ENCODE measurements at places on chromosomes 13 and 19.

GRCh38 chr19:33156334-33156733 lies 24.4 kb downstream of the WDR88 start:
- DNase-seq: no peak

DNA sequence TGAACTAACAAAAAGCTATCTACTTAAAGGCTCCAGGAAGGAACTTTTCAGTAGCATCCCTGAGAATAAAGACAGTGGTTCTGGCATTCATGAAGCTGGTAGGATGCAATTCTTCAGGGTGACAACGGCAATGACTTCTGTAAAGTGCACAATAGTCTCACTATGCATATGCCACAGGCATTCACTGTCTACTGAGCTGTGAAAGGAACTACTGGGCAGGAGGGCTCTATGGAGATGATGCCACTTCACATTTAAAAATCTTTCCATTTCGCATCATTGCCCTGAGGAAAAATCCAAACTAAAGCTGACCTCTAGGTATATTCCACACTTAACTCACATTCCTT lies 2020.6 kb upstream of the PCDH20 start:
- DNase-seq: no peak

- DNase-seq: no peak
Observed at GRCh38 chr13:44132710-44133109, 240.9 kb upstream of the SERP2 start.

GRCh38 chr13:44306371-44307192 lies 67.0 kb upstream of the SERP2 start:
- peak; percentile 51 for DNase-seq

- no peak for DNase-seq
Observed at GRCh38 chr19:43729919-43730318, 14.0 kb downstream of the IRGC start.

DNA sequence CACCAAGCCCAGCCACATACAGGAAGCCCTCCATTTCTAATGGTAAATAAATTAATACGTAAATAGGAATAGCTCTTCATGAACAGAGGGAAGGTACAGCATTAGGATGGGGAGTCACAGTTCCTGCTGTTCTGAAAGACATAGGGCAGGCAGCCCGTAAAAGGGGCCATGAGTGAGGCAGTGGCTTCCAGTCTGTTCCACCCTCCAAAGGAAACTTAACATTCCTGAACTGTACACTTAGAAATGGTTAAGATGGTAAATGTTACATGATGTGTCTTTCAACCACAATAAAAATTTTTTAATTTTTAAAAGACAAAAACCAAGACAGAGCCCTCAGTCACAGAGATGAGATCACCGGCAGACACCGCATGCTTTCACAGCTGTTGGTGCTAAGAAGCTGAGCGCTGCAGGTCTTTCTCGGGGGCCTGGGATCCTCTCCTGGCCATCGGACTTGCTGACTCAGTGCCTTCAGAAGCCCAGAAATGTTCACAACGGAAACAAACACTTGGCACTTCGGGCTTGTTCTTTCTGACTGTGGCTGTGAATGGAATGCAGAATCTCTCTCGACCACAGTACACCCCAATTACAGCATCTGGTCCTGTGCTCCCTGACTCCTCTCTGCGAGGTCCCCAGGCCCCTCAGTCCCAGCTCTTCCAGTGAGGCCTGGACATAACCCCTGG lies 36.4 kb downstream of the EPS15L1 start:
- DNase-seq: no peak

- DNase-seq: no peak
Observed at GRCh38 chr19:48023011-48023410, 20.9 kb downstream of the CABP5 start.

DNA sequence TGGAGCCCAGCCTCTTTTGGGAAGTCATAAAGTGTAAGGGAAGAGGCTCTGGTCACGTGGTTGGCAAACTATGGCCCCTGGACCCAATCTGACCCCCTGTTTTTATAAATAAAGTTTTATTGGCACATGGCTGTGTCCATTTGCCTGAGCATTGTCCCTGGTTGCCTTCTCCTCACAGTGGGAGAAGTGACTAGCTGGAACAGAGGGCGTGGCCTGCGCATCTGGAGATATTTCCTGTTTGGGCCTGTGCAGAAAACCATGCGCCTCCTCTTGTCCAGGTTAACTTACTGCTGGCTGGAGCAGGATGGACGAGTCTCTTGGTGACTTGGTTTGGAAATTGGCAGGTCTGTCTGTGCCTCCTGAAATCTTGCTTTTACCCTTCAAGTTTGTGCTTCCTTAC lies 48.3 kb downstream of the KDM4B start:
- no peak for DNase-seq

GRCh38 chr19:57802269-57802668 lies 12.4 kb downstream of the ZNF552 start:
- no peak for DNase-seq

GRCh38 chr13:30143666-30144400 lies 163.5 kb downstream of the KATNAL1 start:
- no peak for DNase-seq

GRCh38 chr19:409516-410242 lies 732 bp upstream of the C2CD4C start:
- DNase-seq: peak; percentile 35

GRCh38 chr19:41570639-41571112 lies 5.3 kb upstream of the CEACAM21 start:
- peak; percentile 72 for DNase-seq

- no peak for DNase-seq
Observed at GRCh38 chr13:76723551-76724232, 162.5 kb downstream of the KCTD12 start.

GRCh38 chr19:18231775-18232174 lies 5.5 kb upstream of the PDE4C start:
- no peak for DNase-seq

DNA sequence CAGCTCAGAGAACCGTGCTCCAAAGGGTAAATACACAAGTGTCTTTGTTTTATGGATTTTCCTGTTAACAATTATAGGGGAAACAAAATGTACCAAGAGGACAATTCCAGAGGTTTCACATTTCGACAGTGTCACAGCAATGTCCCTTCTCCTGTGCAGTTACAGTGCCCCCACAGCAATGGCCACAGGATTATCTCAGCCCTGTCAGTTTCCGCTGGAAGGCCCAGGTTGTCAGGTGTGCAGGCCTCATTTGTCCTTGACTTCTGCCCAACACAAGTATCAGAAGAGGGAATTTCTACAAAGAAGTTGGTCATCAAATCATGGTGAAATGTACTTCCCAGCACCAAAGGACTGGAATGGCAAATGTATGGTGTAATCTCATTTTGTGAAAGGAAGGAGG lies 11.2 kb upstream of the N4BP2L2 start:
- DNase-seq: no peak

GRCh38 chr19:13297023-13297422 lies 146.8 kb downstream of the IER2 start:
- DNase-seq: no peak

DNA sequence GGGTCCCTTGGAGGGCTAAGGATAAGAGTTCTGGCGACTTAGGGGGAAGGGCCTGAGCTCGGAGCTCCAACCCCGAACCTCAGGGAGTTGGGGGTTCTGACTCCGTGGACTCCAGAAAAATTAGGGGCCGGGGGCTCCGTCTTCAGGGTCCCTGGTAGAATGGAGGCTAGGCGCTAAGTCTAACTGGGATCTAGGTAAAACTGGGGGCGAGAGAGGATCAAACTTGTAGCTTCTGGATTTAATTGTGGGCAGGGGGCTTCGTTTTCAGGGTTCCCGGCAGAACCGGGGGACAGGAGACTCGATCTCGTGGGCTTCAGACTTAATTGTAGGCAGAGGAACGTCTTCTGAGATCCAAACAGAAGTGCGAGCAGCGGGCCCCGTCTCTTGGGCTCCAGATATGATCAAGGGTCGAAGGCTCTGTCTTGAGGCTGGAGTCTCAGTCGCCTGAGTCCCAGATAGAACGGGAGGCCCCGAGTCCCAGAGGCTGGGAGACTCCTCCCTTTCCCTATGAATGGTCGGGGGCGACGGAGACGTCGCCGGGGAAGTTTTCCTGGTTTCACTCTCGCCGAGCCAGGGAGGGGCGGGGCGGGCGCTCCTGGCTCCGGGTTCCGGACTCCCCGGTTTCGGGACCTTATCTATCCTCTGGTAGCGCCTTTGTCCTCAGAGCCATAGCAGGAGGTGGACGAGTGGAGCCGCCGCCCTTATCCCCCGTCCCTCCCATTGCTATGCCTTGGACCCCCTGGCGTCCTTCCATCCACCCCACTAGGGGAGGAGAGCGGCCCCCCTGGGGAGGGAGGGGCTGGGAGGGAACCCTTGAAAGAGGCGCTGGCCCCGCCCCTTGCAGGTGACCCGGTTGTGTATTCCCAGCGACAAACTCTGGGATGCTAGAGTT lies 1.3 kb downstream of the NECTIN2 start:
- DNase-seq: no peak

DNA sequence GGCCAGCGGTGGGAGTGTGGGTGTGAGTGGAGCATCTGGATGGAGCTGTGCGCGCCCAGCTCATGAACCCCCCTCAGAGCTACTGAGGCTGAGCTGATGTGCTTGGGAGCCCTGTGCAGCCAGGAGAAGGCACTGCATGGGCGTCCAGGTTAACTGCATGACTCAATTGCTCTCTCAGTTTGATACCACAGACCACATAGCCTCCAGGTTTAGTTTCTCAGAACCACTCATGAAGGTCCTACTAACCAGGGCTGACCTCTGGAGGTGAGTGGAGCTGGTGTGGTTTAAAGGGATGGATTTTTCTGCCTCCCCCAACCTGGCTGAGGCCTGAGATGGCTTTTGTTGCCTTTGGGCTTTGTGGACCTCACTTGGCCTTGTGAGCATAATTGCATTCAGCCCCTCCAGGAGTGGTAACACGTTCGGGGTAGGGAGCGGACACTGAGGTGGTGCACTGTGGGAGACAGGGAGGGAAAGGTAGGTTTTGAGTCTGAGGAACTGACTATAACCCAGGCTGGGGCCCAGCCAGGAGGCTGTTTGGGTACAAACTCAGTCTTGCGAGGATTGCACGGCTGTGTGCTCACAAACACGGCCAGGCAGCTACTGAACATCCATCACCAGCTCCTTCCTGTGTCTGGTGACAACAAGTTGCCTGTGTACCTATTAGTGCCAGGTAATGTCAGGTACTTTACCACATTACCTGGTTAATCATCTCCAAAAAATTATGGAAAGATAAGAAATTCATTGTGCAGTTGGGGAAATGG lies 97.5 kb downstream of the RGCC start:
- no peak for DNase-seq

DNA sequence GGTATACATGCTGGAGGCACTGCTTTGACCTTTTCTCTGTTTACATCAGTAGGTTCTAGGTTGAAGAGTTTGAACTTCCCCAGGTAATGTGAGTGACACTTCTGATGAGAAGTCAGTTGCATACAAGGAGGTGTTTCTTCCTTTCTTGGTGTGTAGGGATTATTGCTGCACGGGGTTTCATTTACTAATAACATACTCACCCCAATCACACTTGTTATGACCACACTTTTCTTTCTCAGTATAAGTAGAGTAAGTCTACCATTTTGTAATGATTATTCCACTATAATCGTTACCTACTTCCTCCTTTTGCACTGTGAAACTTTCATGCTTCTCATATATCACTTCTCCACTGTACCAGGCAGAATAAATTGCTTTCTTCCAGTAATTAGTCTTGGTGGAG lies 138.0 kb downstream of the TNFSF13B start:
- no peak for DNase-seq

- DNase-seq: no peak
Observed at GRCh38 chr13:65133094-65133493, 2097.0 kb downstream of the PCDH9 start.

DNA sequence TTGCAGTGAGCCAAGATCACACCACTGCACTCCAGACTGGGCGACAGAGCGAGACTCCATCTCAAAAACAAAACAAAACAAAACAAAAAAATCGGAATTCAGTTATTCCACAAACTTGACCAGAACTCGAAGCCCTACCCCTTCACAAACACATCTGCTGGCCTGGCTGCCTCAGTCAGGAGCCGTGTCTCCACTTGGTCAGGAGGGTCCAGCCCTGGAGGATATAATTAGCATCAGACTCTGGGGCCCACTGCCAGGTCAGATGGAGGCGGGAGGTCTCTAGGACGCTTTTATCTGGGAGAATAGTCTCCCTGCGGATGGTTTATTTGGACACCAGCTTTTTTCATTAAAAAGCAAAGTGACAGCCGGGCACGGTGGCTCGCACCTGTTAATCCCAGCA lies 8.0 kb downstream of the ELL start:
- DNase-seq: no peak

- no peak for DNase-seq
Observed at GRCh38 chr13:71516521-71516920, 350.5 kb downstream of the DACH1 start.

DNA sequence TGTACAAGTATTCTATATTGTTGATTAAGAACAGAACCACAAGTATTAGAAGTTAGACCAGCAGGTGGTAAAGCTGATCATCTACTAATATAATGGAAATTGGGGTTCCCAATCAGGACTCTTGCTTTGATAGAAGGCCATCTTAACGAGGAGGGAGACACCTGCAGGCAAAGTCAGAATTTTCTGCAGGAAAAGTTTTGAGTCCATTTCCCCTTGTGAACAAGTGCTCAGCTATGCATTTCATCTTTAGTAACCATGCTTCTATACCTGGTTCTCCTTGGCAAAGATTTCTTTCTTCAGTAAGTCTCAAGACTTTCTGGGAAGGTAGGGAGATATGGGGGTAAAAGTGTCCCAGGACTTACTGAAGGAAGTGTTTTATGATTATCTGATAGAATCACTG lies 36.1 kb upstream of the USPL1 start:
- DNase-seq: no peak

DNA sequence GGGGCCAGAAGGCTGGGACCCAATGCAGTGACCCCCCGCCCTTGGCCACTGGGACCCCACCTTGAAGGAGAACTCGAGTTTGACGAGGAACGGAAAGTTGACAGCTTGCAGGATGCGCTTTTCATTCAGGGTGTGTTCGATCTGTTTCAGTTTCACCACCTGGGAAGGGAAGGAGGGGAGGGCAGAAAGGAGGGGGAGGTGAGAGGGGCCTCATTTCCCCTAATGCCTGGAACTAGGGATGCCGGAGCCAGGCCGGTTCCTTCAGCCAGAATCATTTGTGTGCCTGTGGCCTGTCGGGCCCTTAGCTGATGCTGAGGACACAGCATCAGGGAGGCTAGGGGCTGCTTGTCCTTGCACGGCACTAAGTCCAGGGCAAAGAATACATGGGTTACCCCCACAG lies 12.2 kb upstream of the SAMD1 start:
- no peak for DNase-seq

DNA sequence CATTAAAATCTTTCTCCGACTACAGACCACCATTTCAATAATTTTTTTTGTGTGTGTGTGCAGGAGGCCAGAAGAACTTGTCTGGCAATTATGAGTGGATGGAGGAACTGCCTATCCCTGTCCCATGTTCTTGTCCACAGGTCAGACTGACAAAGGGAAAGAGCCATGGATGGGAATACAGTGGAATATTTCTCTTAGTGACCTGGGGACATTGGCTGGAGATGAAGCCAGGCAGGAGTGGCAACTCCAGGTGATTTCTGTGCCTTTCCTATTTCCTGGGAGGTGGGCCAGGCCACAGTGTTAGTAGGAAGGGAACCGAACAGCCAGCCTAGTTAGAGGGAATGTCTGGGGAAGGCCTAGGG lies 3.7 kb downstream of the PSG9 start:
- DNase-seq: no peak

- no peak for DNase-seq
Observed at GRCh38 chr19:17323964-17324332, 10.7 kb downstream of the ANO8 start.

- DNase-seq: no peak
Observed at GRCh38 chr13:82947191-82947621, 935.1 kb downstream of the SLITRK1 start.

All from NCI-H2081 (cell line).